ENCODE measurements at places on chromosomes 5 and 9. TPM values are rescaled to one million over a fixed set of nuclear protein-coding genes. Genes with fewer than 3 reads are reported as not detected.

SEMA6A gene
- 0.20 TPM for total RNA-seq

MYMK gene
- not detected for total RNA-seq

HARS1 gene
- 50.0 TPM for total RNA-seq

GRM6 gene
- not detected for total RNA-seq

PAEP gene
- total RNA-seq: not detected

All from subcutaneous preadipocyte (primary cell).